ENCODE measurements at places on chromosomes 7 and 10.

DNA sequence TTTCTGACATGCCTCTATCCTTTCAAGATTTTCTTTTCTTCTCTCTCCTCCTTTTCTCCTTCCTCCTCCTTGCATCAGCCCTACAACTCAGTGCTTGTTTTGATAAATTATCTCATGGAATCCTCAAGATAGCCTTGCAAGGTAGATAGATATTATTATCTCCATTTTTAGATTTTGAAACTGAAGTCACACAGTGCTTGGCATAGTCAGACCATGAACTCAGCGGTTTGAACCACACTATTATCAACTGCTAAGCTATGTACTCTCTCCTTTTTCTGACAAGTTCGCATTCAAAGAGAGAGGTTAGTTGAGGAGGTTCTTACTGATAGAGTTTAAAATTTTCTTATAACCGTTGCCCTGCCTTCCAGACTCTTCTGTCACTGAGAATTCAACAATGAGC is 79.1 kb downstream of the SUGCT start:
- no peaks in the 10 kb centered on the region for H3K36me3 ChIP-seq
- H3K4me1 ChIP-seq, result no peaks in the 10 kb centered on the region
- H3K4me3 ChIP-seq, result no peak overlapping the region
- no peak overlapping the region for H3K27ac ChIP-seq

GRCh38 chr7:116851671-116852070 is 10.7 kb upstream of the CAPZA2 start:
- no peaks in the 10 kb centered on the region for H3K4me1 ChIP-seq
- H3K27ac ChIP-seq, result no peak overlapping the region
- H3K36me3 ChIP-seq, result no peaks in the 10 kb centered on the region
- no peak overlapping the region for H3K4me3 ChIP-seq
- H3K27me3 ChIP-seq, result no peaks in the 10 kb centered on the region

DNA sequence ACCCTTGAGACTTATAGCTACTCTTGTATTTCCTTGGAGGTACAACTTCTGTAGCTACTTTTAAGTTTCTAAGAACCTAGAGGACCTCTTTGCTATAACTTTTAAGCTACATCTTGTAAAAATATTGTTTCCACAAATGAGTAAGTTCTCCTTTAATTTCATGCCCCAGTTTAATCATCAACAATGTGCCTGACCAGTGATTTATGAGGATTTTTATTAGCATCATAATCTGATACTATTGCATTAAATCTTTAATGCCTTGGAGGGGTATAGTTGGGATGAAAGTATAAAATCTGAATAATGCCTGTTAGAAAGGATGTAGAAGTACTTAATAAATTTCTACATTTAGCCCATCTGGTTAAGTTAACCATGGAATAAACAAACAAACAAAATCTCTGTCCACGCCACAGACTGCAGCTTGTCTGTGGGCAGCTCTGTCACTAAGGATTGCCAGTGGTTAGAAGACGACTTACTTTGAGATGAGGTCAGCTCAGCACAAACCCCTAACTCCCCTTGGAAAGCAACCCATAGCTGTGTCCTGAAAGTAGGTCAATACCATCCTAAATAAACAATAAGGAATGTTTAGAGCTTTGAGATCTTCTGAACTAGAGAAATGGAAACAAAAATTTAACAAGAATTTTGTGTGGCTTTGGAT is 18.3 kb downstream of the UBE2D1 start:
- H3K36me3 ChIP-seq, result no peaks in the 10 kb centered on the region
- H3K27me3 ChIP-seq, result no peaks in the 10 kb centered on the region
- no peak overlapping the region for H3K27ac ChIP-seq
- no peak overlapping the region for H3K4me3 ChIP-seq
- H3K4me1 ChIP-seq, result no peaks in the 10 kb centered on the region
- no peak for DNase-seq

GRCh38 chr10:11823989-11824346 is 812 bp downstream of the PROSER2 start:
- peak; percentile 9 for DNase-seq
- H3K27ac ChIP-seq, result no peak overlapping the region
- no peak overlapping the region for H3K4me3 ChIP-seq

- no peak overlapping the region for H3K27ac ChIP-seq
- H3K4me1 ChIP-seq, result no peaks in the 10 kb centered on the region
- DNase-seq, result no peak
- no peak overlapping the region for H3K4me3 ChIP-seq
- H3K27me3 ChIP-seq, result no peaks in the 10 kb centered on the region
- H3K36me3 ChIP-seq, result peaks cover 62% of the 10 kb centered on the region
These were observed 10.7 kb downstream of the BUD31 start for GRCh38 chr7:99419323-99420021.

DNA sequence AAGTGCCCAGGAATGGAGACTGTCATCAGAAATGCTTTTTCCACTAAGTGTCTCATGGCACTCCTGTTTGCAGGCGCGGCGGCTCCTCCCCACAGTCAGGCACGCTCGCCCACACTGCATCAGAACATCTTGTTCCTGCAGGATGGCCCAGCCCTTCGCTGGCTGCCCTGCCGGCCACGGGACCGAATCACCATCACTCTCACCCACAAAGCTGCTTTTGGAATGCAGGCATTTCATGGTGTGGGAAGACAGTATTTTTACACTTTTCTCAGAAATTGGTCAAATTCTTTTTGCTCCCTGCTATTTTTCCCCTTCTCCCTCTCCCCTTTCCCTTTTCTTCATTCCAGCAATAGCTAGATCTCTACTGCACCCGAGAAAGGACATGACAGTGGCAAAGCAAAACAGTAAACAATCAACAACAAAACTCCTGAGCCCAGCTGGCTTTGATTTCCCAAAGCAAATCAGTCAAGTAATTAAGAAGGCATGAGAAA is 176.1 kb upstream of the TNS3 start:
- no peak overlapping the region for H3K4me3 ChIP-seq
- H3K27ac ChIP-seq, result no peak overlapping the region
- DNase-seq, result no peak

DNA sequence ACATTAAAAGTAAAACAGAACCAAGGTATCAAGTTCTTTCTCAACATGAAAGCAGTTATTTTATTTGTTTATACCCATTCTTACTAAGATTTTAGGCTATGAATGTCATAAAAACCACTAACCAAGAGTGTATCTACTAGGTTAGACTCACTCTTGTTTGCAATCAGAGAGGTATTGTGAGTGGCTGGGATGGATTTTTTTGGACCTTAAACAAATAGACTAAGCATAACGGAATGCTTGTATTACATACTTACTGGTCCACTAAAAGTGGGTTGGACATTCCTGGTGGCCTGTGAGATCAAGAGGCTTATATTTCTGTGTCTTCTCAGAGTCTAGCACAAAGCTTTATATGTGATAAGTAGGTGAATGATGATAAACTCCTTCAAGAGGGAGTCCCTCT is 32.6 kb upstream of the CBLL1 start:
- no peak for DNase-seq
- H3K27ac ChIP-seq, result no peak overlapping the region
- no peaks in the 10 kb centered on the region for H3K4me1 ChIP-seq
- H3K27me3 ChIP-seq, result no peaks in the 10 kb centered on the region
- no peaks in the 10 kb centered on the region for H3K36me3 ChIP-seq
- no peak overlapping the region for H3K4me3 ChIP-seq

DNA sequence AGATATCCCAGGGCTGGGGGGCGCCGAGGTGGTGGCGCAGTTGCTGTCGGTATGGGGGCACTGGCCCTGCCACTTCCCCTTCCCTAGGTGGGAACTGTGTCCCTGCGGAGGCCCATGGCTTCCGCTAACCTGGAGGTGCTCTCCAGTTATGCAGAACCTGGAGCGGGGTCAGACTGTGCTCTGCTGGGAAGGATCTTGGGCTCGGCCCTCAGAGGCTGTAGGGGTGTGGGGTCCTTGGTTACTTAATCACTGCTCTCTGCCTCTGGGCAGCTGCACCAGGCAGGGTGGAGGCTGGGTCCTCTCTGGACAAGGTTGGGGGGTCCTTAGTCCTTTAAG is 2.4 kb downstream of the BRI3 start:
- DNase-seq, result no peak
- no peaks in the 10 kb centered on the region for H3K36me3 ChIP-seq
- no peak overlapping the region for H3K4me3 ChIP-seq
- H3K27ac ChIP-seq, result no peak overlapping the region
- peaks cover 43% of the 10 kb centered on the region for H3K4me1 ChIP-seq

- H3K27ac ChIP-seq, result no peak overlapping the region
- H3K4me3 ChIP-seq, result no peak overlapping the region
- H3K4me1 ChIP-seq, result no peaks in the 10 kb centered on the region
- no peak for DNase-seq
These were observed 28.3 kb upstream of the ELMO1 start for GRCh38 chr7:37476881-37477450.

GRCh38 chr7:47449810-47450590 is 131.9 kb downstream of the TNS3 start:
- no peak overlapping the region for H3K27ac ChIP-seq
- H3K27me3 ChIP-seq, result no peaks in the 10 kb centered on the region
- no peaks in the 10 kb centered on the region for H3K4me1 ChIP-seq
- no peak for DNase-seq

- peak; percentile 49 for DNase-seq
- no peak overlapping the region for H3K4me3 ChIP-seq
- no peaks in the 10 kb centered on the region for H3K36me3 ChIP-seq
- peak overlapping the region; percentile 32 for H3K27ac ChIP-seq
These were observed 376 bp downstream of the GNA12 start for GRCh38 chr7:2843711-2844152.

- no peaks in the 10 kb centered on the region for H3K27me3 ChIP-seq
- peak overlapping the region; percentile 97 for H3K27ac ChIP-seq
- H3K36me3 ChIP-seq, result peaks cover 22% of the 10 kb centered on the region
- DNase-seq, result peak; percentile 55
These were observed 553 bp downstream of the VDAC2 start for GRCh38 chr10:75211007-75211691.

DNA sequence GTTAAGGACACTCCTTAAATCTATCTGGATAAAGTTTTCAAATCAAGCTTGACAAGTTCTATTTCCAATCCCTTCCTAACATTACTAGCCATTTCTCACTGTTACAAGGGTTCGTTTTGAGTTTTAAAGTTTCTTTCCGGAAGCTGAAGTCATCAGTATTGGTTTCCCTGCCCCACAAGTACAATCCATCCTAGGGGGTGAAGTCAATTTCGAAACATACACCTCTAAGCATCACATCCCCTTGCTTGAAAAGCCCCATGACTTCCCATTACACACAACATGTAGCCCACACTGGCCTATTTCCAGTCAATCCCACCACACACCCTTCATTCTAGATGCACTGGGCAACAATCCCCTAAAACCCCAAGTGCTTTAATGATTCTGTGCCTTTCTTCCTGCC is 13.0 kb downstream of the DPY19L1 start:
- no peaks in the 10 kb centered on the region for H3K4me1 ChIP-seq
- DNase-seq, result no peak
- no peak overlapping the region for H3K4me3 ChIP-seq
- H3K36me3 ChIP-seq, result no peaks in the 10 kb centered on the region
